ENCODE measurements at places on chromosomes 2 and 18. TPM values are rescaled to one million over a fixed set of nuclear protein-coding genes. Genes with fewer than 3 reads are reported as not detected.
A peak's percentile ranks its signal among the peaks of the same experiment; 100 is the strongest.

DNA sequence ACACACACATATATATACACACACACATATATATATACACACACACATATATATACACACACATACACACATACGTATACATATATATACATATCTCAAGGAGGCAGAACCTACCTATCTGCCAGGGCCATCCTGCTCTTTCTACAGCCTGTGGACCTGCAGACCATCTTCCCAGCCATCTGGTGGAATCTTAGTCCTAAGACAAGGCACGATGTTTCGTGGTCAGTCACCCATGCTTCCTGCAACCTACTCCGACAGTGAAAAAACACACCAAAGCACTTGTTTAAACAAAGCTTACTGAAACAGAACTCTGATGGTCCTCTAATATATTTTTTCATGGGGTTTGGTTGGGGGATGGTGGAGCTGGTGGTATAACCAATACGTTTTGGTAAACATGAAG, 164.2 kb upstream of the ZNF521 start:
- DNase-seq, result no peak

GRCh38 chr18:62525608-62526007, 2.8 kb downstream of the ZCCHC2 start:
- peak; percentile 15 for DNase-seq

The DCDC2C gene
- polyA plus RNA-seq, result 0.33 TPM

DNA sequence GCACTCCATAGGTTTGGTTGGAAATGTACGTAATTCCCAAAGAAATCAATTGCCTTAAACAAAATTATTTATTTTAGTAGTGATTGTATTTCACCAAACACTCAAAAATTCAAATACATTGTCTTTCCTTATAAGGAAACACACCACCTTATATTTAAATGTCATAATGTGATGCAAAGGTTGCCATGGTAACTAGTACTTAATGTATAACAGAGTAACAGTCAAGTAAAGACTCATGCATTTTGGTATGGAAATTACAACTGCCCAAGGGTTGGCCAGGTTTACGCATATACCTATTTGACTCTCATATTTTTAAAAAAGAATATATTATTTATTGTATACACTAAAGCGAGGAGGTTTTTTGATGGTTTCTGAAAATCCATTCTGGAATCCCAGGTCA, 231.2 kb downstream of the TCF4 start:
- DNase-seq, result no peak

The SRD5A2 gene
- polyA plus RNA-seq, result 0.22 TPM

GRCh38 chr2:108492364-108492763, 41.9 kb upstream of the LIMS1 start:
- peak; percentile 21 for DNase-seq

The KIAA2012 gene
- polyA plus RNA-seq, result 0.28 TPM

The STARD6 gene
- 0.06 TPM for polyA plus RNA-seq

DNA sequence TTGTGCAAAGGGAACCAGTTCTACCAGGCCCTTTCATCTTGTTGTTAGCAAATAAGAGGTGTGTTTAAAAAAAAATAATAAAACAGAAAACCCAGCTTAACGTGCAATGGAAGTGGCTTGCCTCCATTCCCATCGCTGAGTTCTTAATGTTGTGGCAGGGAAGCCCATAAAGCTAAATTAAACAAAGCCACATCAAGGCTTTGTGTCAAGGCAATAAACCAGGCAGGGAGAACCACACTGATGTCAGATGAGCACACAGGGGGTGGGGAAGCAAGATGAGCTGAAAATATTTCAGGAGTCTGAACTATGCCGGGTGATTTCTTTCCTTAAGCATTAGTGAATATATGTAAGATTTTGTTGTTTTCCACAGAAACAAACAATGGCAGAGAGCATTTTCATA, 73.5 kb downstream of the PHLPP1 start:
- DNase-seq, result no peak

The CFAP210 gene
- 0.13 TPM for polyA plus RNA-seq

DNA sequence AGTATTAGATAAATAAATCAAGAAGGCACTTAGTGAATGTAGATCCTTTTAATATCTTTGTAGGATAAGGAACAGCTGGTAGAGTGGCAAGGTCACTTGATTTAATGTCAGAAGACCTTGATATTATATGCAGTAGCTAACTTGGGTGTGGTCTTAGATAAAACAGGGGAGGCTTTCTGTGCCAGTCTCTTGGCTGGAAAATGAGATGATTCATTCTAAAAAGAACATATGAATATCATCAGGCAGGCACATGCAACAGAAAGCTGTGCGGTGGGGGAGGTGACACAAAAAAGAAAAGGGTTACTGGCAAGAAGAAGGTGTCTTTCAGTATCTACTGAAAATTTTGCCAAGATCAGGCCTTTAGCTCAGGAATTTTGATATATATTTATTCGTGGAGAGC, 931.7 kb upstream of the CELF4 start:
- no peak for DNase-seq

DNA sequence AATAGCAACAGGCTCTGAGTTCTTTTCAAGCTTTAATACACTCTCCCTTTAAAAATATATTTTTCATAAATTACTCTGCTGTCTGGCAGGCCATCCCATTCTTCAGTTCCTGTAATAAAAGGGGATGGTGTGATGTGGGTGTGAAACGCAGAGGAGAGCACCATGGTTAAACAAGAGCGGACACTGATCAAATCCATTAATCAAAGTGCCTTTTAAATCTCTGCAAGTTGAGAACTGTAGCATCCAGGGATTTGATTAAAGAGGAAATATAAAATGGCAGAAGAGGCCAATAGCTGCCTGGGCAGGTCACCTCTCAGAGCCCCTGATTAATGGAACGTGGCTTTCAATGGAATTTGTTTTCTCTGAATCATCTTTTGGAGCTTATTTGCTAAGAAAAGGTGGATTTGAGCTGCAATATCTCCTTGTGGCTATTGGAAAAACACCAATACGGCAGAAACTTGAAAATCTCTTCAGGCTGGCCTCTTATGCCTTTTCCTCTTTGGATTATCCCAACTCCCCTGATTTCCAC, 96.9 kb downstream of the ACTR3 start:
- DNase-seq, result no peak

The OSBPL1A gene
- 30.3 TPM for polyA plus RNA-seq

GRCh38 chr2:100893392-100894104, 73.6 kb downstream of the NPAS2 start:
- DNase-seq, result no peak

DNA sequence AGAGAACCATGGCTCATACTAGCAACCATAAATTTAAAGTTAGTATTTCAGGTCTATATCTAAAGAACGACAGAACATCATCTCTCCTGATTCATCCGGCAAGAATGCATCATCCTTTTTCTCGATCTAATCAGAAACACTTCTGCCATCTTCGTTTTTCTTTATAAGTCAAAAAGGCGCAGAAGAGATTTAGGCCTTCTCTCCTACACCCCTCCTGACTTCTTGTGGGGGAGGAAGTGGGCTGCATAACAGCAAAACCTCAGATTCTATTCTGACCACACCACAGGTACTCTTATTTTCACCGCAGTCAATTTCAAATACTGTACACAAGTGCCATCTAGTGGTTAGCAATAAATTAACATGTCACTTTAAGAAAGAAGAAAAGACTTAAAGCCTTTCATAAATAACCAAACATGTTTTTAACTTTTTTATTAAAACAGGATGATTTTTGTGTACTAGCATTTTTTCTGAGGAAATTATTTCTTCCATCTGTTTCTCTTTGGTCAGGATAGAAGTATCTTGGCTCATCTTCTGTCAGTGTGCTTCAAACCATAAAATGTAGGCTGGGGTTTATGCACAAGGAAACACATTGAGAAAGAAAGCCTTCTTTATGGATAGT, 48.4 kb upstream of the PIK3C3 start:
- DNase-seq, result peak; percentile 22

DNA sequence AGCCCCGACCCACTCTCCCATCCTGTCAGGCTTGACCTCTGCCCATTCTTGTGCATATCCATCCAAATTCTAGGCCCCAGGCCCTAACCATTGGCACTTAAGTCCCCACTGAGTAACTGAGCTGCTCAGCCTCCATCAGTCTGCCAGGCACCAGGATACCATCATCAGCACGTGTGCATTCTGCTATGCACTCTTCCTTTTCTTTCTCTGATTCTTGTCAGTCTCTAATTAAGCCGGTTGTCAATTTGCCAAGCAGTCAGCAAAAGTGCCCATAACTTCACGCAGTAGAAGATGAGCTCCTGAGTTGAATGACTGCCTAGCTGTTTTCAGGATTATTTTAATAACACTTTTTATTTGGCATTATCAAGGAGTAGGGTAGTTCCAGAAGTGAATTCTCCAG, 107.2 kb downstream of the FEZ2 start:
- DNase-seq, result no peak

DNA sequence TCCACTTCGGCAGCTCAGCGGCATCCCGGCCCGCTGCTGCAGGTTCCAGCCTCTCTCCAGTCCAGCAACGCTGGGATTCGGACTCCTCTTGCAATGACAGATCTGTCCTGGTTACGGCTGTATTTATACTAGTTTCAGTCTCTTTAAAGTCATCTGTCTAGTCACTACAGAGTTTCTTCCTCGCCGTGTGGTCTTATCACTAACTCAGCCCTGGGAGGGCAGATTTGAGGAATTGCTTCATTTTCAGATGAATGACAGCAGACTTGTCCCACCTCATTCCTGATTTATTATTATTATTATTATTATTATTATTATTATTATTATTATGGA, 2.2 kb downstream of the KLHL29 start:
- no peak for DNase-seq

- DNase-seq, result no peak
These were observed 235.1 kb downstream of the NCKAP5 start for GRCh38 chr2:133333181-133333580.

The TUBA3E gene
- polyA plus RNA-seq, result 0.09 TPM

DNA sequence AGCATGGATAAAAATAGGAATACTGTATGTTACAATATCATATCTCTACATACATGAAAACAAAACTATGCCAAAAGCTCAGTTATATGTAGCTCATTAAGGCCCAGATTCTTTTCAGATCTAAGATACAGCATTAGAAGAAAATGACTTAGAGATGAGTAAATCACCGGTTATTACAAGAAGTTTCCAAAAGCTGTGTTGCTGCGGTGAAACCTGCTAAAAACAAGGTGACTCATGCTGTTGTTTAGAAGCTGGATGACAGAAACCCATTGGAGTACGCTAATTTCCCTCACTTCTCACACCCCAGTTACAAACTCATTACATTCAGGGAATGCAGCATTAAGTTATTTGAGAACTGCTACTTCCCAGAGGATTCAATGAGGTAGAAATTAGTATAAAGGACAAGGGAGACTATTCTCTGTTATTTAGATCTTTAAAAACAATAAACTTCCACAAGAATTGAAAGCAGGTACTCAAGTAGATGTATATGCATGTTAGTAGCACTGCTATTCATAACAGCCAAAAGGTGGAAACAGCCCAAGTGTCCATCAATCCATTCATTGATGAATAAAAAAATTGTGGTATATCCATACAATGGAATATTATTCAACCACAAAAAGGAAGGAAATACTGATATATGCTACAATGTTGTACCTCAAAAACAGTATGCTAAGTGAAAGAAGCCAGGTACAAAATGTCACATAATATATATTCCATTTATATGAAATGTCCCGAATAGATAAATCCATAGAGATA, 32.6 kb downstream of the RBKS start:
- DNase-seq, result no peak

The PROKR1 gene
- polyA plus RNA-seq, result 0.15 TPM

GRCh38 chr2:99689145-99689742, 199.4 kb upstream of the REV1 start:
- no peak for DNase-seq

GRCh38 chr2:56784046-56784445, 600.3 kb downstream of the CCDC85A start:
- DNase-seq, result no peak

- DNase-seq, result peak; percentile 54
These were observed 3.7 kb upstream of the GAD1 start for GRCh38 chr2:170812710-170813600.

The AAMP gene
- 105 TPM for polyA plus RNA-seq

The KCNK3 gene
- polyA plus RNA-seq, result 3.3 TPM

All from large intestine (tissue), 12 donors.